ENCODE measurements at places on chromosomes 11 and 22. TPM values are rescaled to one million over a fixed set of nuclear protein-coding genes. Genes with fewer than 3 reads are reported as not detected.

The DCHS1 gene
- 8.5 TPM for total RNA-seq

DNA sequence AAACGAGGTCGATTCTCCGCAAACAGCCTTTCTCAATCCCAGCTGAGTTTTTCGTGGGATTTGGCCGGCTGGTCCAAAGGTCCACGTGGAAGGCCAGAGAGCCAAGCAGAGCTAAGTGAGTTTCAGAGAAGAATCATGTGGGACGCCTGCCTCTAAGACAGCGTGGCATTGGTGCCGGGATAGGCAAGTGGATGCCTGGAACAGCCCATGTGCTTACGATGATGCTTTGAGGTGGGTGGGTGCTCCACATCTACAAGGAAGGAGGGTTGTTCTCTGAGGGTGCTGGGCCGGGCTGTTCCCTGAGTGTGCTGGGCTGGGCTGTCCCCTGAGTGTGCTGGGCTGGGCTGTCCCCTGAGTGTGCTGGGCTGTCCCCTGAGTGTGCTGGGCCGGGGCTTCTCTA is 41.4 kb downstream of the MUC2 start:
- no peaks in the 10 kb centered on the region for H3K27me3 ChIP-seq
- H3K4me3 ChIP-seq: no peak overlapping the region
- no peak for DNase-seq
- H3K36me3 ChIP-seq: no peaks in the 10 kb centered on the region
- no peak overlapping the region for H3K27ac ChIP-seq

GRCh38 chr22:50625568-50626313 is 2.2 kb downstream of the ARSA start:
- no peak overlapping the region for H3K27ac ChIP-seq
- no peaks in the 10 kb centered on the region for H3K36me3 ChIP-seq
- no peak for DNase-seq
- H3K4me1 ChIP-seq: peaks cover 7% of the 10 kb centered on the region

DNA sequence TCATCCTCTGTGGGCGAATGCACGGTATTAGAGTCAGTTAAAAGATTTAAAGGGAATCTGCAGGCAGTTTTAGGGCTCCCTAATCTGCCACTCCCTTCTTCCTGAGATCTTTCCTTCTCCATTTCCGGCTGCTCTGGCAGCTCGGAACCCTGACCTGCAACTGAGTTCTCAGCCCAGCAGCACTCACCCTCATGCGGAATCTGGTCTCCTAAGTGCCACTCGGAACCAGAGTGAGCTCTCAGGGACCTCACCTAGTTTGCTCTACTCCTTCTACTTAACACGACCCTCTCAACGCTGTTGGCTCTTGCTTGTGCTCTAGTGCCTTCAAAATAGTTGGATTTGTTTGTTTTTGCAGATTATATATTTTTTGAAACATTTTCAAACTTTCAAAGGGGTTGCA is 19.3 kb upstream of the IL10RA start:
- H3K4me3 ChIP-seq: no peak overlapping the region
- no peaks in the 10 kb centered on the region for H3K27me3 ChIP-seq
- H3K4me1 ChIP-seq: no peaks in the 10 kb centered on the region

- no peaks in the 10 kb centered on the region for H3K4me1 ChIP-seq
- DNase-seq: no peak
- no peak overlapping the region for H3K4me3 ChIP-seq
- H3K27ac ChIP-seq: no peak overlapping the region
Observed at GRCh38 chr11:14299921-14300320, 59.1 kb downstream of the RRAS2 start.

All from hepatocyte (in vitro differentiated cells).